CD4-positive, CD25-positive, alpha-beta regulatory T cell (primary cell): ENCODE measurements at places on chromosomes 2 and 18. TPM values are rescaled to one million over a fixed set of nuclear protein-coding genes. Genes with fewer than 3 reads are reported as not detected.

The CD28 gene
- 235 TPM for total RNA-seq

The TMEM247 gene
- not detected for total RNA-seq

The TPO gene
- total RNA-seq = 0.27 TPM

The RESP18 gene
- not detected for total RNA-seq

The CTLA4 gene
- total RNA-seq = 459 TPM

The ABCB11 gene
- total RNA-seq = not detected

The SLC38A11 gene
- not detected for total RNA-seq

The MEP1B gene
- 0.42 TPM for total RNA-seq

The PIEZO2 gene
- total RNA-seq = not detected

The POTEE gene
- total RNA-seq = 0.27 TPM

The STK25 gene
- total RNA-seq = 117 TPM

The TMEM18 gene
- total RNA-seq = 26.9 TPM

The RGPD8 gene
- 48.1 TPM for total RNA-seq

The CCDC102B gene
- total RNA-seq = 1.8 TPM

The UGT1A10 gene
- not detected for total RNA-seq

The CNDP1 gene
- 0.15 TPM for total RNA-seq

The NOL4 gene
- total RNA-seq = not detected

The CXXC1 gene
- 141 TPM for total RNA-seq

The ZC3H6 gene
- total RNA-seq = 18.7 TPM

The ITGA6 gene
- total RNA-seq = 68.5 TPM

The SPP2 gene
- total RNA-seq = not detected

The DNAJC27 gene
- 14.6 TPM for total RNA-seq

The HOXD8 gene
- total RNA-seq = not detected

The TEKT4 gene
- not detected for total RNA-seq
